ENCODE measurements at places on chromosomes 6 and 20.

GRCh38 chr20:48766961-48767960 is 60.5 kb downstream of the PREX1 start:
- no peak for DNase-seq

- DNase-seq, result no peak
Measured at GRCh38 chr6:127762284-127762683, 138.6 kb downstream of the THEMIS start.

DNA sequence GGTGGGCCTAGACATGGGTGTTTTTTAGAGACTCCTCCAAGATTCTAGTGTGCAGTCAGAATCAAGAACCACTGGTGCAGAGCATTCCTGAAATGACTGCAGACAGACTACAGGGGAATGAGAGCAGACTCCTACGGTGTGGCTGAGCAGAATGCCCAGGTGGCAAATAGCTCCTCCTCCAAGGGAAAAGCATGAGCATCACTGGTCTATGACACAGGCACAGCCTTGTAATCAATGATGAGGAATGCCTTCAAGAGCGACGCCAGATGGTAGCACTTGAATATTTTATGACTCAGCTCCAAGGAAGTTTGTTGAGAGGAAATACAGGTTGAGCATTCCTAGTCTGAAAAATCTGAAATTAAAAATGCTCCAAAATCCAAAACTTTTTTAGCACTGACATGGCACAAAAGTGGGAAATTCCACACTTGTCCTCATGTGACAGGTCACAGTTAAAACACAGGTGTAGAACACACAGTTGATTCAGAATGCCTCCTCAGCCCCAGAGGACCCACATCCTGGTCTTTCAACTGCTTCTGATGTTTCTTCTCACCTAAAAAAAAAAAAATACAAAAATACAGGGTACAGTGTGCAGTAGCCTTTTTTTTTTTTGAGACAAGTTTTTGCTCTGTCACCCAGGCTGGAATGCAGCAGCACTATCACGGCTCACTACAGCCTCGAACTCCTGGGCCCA is 10.6 kb upstream of the FAM8A1 start:
- no peak for DNase-seq

DNA sequence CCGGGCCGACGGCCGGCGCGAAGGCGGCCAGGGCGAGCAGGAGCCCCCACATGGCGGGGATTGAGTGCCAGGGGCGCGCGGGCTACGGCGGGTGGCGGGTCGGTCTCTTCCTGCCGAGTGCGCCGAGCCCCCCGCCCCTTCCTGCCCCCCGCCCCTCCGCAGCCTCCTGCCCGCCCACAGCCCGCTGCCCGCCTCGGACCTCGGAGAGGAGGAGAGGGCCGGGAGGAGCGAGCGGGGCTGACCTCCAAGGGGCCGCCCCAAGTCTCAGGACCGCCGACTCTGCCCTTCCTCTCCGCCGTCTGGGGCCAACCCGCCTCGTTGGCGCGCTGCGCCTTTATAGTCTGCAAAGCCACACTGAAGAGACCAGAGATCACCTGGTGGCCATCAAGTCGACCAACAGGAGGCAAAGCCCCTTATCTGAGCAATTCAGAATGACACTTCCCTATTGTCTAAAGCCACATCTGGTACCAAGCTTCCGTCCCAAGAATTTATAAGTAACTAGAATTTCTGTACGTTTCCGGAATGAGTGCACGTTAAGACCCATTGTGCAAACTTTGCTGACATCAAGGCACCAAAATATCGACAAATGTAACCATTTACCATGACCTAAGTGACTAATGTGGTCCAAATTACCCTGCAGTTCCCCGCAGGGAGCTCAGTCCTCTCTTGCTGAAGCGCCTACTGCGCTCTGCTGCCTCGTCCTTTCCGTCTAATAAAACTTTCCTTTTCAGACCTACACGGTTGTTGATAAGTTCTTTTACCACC is at the start of gene CPXM1:
Gene CPXM1, minus strand, starts transcription at position 107 of the 765 bp plus-strand sequence. Its CDS starts 55 bp downstream, at position 52.
- DNase-seq, result peak; percentile 90

GRCh38 chr6:12289365-12289919 is 719 bp upstream of the EDN1 start:
- DNase-seq, result peak; percentile 25

DNA sequence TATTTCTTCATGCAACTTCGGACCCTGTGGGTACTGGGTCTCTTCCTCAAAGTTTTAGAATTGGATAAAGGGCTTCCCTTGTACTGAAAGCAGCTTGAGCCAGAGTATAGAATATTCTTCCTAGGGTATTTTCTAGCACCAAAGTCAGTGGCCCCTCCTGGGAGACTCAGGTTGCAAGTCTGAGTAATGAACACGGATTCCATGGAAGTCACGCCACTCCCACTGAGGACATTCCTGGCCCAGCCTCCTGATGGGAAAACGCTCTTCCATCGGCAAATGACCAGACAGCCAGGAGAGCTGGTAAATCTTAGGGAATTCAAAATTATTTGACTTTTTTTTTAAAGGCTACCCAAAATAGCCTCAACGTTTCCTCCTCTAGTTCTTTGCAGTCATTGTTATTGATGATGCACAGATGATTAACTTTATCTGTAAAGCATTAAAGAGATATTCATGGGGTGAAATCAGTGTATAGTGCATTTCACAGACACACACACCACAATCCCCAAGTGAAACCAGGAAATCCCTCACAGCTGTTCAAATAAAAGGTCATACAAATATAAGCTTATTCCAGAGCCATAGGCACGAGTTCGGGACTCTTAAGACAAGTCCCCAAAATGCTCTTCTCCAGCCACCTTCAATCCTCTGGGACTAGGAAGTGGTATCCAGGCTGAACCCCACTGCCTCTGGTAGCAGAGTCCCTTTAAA is 248.8 kb downstream of the SOD2 start:
- no peak for DNase-seq

DNA sequence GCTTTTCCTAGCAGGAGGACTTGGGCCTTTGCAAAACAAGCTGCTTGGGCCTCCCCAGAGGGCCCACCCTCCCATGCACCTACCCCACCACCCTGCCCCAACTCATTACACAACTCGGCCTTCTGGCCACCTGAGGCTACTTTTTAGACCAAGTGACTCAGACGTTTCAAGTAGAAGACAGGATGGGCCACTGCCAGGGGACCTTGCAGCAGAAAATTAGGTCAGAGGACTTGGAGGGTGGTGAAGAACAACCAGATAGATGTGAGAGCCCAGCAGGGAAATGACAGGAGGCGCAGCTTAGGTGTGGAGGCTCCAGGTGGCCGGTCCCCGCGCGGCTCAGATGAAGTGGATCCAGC is 1.4 kb downstream of the PPP1R3D start:
- DNase-seq, result no peak

- DNase-seq, result no peak
Measured at GRCh38 chr6:112839525-112839961, 492.4 kb downstream of the RFPL4B start.

DNA sequence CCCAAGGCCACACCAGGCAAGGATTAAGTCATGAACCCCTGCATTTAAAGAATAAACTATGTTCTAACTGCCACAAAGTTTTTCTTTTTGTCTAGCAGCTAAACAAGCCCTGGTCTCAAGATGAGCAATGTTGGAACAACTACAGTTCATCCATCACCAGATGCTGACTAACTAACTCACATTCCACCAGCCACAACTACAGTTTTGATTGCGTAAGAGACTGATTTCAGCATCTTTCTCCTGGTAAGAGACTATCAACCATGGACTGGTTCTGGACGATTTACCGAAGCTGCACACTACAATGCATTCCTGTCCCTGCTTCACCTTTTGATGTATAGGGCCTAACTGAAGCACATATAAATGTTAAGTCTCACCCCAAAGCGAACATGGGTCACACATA is 43.0 kb downstream of the F13A1 start:
- DNase-seq, result no peak

DNA sequence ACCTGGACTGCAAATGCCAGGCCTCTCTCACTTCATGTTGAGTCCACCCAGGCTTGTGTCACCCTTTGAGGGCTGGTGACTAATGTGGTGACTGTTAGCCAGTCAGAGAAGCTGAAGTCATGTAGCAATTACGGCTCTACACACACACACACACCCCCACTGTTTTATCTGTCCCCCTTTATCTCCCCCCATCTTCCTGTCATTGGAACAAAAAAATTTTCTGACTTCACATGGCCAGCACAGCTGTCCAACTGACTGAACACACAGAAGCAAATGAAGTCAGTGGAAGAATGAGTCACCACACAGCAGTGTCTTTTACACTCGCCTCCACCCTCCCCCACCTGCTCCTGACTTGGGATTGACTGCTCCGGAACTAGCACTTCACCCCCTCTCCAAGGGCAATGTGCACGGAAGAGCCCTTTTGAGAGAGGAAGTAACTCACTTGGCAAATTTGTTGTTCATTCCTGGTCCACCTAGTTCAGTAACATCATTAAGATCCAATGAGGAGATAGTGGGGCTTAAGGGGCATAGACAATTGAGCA is 198.0 kb downstream of the RNF144B start:
- DNase-seq, result no peak

- no peak for DNase-seq
Measured at GRCh38 chr6:168501561-168501960, 60.6 kb downstream of the SMOC2 start.

GRCh38 chr6:152094992-152095592 is 287.6 kb downstream of the ESR1 start:
- DNase-seq, result peak; percentile 19

GRCh38 chr6:90469906-90470305 is 117.0 kb downstream of the MAP3K7 start:
- DNase-seq, result no peak

DNA sequence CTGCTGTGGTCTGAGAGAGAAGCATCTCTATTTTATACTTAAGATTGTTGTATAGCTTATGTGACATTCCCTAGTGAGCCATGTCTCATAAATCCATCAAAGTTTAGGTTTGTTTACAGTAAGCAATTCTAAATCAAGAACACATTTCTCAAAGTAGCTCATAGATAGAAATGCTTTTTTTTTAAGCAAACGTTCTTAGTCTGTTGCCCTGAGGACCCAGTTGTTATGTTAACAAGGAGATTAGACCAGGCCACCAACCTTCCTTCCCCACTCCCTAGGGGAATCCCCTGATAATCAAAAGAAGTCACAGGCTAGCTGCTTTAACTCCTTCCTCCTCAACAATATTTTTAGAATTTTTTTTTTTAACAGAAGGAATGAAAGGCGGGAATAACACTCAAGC is 169.0 kb downstream of the FUT9 start:
- no peak for DNase-seq
